Inflammatory macrophage treated with lipopolysaccharide for 1 hour (primary cell): ENCODE measurements at places on chromosomes 12 and 14.

GRCh38 chr12:71878208-71878607 lies 38.6 kb downstream of the TBC1D15 start:
- DNase-seq, result no peak

DNA sequence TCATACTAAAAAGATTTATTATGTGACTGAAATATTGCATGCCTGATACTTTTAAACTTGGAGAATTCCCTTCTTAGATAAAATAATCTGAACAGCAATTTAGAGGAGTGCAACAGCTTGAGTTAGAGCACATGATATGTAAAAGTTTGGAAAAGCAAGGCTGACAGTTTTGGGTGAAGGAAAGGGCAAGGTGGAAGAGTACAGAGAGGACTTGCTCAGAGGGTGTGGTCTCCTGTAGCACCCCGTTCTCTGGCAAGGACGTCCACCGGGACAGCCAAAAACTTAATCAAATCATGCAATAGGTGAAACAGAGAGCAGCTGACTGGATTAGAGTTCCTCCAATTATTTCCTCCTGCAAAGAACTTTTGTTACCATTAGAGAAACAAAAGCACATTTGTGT lies 65.2 kb upstream of the PDZRN4 start:
- DNase-seq, result no peak

- DNase-seq, result peak; percentile 32
These were observed 316.8 kb downstream of the PAWR start for GRCh38 chr12:79373896-79374499.

GRCh38 chr14:59852350-59852749 lies 18.2 kb downstream of the RTN1 start:
- no peak for DNase-seq

DNA sequence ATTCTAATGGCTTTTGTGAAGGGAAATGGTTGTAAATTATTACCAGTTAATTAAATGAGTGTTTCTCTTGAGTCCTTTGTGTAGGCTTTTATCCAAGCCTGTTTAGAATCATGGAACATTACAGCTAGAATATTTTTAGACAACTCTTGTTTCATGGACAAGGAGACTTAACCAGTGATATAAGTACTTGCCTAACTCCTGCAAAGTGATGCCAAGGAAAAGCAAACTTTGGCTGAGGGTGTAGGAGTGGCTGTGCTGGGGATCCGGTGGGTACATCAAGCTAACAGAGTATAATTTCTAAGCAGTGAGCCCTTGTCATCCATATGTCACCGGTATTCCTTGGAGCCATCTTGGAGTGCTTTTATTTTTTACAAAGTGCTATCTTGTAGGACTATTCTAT lies 61.5 kb downstream of the PRKCH start:
- DNase-seq, result no peak

DNA sequence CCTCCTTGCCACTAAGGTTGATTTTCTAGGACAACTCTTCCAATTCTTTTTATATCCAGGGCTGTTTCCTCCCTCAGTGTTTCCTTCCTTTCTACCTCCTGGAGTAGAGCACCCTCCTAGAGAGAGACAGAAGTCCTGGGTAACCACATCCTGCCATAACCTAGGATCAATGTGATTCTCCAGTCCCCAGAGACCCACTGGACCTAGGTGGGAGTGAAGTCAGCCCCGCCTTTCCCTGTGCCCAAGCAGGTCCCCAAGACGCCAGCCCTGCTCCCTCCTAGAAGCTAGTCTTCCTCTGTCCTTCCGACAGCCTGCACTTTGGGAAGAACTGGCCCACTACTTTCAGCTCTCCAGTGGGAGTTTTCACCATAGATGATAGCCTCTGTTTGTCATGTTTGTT lies 166.8 kb upstream of the PLEKHG7 start:
- no peak for DNase-seq

DNA sequence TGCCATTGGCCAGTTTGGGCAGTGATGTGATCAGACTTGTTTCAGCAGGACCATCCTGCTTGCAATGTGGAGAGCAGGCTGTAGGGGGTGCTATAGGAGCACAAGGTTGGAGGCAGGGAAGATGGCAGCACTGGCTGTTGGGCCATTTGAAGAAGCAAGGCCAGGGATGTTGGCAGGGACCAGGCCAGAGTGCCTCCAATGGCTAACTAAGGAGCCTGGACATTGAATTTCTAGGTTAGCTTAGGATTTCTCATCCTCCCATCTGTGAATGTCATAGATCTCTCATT lies 23.5 kb downstream of the FGF23 start:
- peak; percentile 58 for DNase-seq

GRCh38 chr12:46148327-46149078 lies 120.3 kb downstream of the SLC38A1 start:
- no peak for DNase-seq

- DNase-seq, result no peak
These were observed 1322.5 kb downstream of the FSCB start for GRCh38 chr14:43184540-43184939.

GRCh38 chr12:118964988-118965387 lies 16.4 kb upstream of the SRRM4 start:
- DNase-seq, result no peak

DNA sequence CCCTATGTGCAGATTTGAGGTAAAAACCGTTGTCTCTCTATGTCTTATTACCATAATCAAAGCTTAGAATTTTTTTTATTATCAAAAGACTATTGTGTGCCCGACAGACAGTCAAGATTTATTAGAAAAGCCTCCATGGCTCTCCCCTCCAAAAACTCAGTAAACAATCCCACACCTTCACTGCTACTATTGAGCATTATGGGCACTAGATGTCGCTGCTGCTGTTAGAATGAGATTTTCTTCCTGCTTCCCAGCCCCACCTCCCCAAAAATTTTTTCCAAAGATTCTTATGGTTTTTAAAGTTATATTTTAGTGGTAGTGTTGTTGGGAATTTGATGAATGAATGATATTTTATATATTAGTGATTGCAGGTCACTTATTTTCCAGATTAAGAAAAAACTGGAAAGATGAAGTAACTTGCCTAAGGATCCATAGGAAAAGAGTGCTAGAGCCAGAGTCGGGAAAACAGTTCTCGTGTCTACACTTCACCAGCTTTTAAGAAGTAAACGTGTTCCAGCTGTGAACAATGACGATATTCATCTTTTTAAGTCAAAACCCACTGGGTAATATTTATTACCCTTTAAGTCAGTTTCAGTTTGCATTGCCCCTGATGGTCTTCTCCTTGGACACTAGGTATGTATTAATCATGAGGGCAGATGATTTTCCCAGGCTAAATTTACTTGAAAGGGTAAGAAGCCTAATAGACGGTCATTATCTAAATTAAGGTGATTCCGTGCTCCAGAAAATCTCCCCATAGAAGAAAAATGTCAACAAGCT lies 12.2 kb upstream of the FOXG1 start:
- peak; percentile 17 for DNase-seq

DNA sequence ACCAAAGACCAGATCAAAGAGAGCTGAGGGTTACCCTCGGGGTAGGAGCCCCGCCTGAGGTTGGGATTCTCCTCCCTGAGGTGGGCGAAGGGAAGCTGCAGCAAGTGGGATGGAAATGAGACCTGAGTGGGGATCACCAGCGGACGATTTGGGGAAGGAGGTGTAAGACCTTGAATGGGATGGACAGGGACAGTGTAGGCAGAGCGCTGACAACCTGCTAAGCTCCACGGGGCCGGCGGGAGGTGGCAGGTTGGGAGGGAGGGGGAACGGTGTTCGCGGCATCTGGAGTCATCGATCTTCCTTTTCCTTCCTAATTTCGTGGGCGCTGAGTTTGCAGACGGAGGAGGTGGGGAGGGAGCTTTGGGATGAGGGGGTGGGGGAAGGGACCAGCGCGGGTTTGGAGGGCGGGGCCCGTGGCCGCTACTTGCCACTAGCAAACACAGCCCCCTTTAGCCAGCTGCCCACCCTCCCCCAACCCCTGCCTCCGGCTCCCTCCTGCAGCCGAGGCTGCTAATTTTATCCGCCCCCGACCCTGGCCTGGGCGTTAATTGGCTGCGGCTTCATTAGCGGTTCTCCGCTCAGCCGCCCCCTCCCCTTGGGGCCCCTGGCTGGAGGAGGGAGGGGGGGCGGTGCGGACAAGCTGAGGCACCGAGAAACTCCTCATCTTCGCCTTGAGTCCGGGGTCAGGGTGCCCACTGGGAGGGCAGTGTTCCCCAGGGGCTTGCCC lies 2.8 kb upstream of the SHMT2 start:
- DNase-seq, result no peak

DNA sequence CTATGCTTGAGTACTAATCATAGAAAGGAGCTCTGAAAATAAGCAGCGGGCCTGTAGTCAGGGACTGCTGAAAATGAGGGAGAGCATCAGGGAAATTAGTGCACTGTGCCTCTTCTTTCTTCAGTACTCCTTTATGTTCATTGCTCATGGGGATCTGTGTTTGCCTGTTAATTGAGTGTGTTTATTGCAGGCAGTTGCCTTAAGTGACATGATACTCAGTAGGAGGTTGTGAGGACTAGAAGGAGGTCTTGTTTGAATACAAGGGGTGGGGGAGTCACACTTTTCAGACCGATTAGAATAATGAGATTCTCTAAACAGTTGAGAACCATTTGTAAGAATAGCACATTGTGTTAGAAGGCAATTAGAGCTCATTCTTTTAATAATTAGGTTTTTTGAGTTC lies 102.6 kb upstream of the SLCO1C1 start:
- no peak for DNase-seq

DNA sequence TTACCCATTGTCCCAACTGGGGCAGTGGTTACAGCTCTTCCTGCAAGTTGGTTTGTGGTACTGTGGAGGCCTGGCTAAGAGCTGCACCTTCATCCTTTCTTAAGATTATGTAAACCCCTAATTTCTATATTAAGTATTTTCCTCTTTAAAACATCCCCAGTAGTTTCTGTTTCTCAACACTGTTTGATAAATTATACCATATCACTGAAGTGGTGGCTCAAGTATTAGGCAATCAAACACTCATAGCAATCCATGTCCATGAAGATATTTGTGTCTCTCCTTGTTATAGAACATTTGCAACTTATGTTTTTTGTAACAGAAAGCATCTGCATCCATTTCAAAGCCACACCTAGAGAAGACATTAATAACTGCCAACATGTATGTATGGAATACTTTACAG lies 31.8 kb downstream of the ATXN3 start:
- no peak for DNase-seq

- no peak for DNase-seq
These were observed 1.4 kb upstream of the GARIN2 start for GRCh38 chr14:67187826-67188225.

GRCh38 chr14:30243805-30244204 lies 315.2 kb upstream of the G2E3 start:
- no peak for DNase-seq

DNA sequence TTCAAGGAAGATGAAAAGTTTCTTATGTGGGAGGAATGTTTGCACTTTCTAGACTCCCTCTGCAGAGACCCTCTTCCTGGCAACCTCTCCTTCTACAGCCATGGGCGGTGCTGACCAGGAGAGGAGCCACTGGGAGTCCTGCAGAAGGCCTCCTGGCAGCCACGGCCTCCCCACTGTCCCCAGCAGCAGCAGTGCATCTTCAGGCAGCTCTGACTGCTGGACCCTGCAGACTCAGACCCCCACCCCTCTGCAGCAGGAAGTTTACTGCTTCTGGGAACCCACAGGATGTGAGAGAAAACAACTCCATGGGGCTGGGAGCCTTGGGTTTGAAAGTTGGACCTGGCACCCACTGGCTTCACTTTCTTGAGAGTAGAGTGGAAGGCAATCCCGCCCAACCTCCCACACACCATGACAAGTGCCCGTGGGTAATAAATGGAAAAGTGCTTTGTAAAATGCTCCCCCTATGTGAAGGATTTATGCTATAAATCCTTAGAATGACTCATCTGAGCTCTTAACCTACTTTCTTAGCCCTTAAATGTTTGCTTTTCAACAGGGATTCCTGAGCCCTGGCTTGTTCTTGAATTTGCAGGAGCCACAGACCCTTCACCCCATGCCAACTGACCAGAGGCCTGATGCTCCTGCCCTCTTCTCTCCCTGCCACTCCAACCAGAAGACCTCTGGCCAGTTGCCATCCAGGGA lies 37.5 kb upstream of the DDX11 start:
- no peak for DNase-seq

GRCh38 chr12:104722601-104723534 lies 235.2 kb downstream of the SLC41A2 start:
- no peak for DNase-seq

DNA sequence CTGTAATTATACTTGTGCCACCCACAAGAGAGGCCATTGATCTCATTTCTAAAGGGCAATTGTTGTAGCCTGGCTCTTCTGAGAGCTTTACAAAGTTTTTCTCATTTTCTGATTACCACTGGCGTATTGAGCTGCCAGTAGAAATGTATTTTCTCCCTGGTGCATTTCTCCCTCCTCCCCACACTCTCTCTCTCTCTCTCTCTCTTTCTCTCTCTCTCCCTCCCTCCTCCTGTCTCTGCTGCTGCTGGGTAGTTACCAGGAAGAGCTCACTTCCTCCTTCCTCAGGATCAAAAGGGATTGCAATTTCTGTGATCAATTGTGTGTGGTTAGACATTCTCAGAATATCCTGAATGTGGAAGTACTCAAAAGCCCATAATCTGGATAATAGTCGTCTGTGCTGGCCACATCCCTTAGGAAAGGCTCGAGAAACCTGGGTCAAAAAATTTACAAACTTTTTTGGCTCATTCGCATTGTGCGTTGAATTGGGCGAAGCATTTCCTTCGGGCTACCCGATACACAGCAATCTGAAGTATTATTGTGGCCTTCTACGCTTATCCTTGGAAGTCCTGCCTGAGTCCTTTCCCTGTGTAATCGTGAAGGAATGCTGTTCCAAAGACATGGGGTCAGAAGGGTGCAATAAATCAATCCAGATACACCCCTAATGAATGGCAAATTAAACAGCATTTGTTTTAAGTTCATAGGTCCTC lies 254.8 kb downstream of the MSRB3 start:
- DNase-seq, result no peak

- DNase-seq, result no peak
These were observed 15.0 kb upstream of the NEDD1 start for GRCh38 chr12:96892104-96892503.

DNA sequence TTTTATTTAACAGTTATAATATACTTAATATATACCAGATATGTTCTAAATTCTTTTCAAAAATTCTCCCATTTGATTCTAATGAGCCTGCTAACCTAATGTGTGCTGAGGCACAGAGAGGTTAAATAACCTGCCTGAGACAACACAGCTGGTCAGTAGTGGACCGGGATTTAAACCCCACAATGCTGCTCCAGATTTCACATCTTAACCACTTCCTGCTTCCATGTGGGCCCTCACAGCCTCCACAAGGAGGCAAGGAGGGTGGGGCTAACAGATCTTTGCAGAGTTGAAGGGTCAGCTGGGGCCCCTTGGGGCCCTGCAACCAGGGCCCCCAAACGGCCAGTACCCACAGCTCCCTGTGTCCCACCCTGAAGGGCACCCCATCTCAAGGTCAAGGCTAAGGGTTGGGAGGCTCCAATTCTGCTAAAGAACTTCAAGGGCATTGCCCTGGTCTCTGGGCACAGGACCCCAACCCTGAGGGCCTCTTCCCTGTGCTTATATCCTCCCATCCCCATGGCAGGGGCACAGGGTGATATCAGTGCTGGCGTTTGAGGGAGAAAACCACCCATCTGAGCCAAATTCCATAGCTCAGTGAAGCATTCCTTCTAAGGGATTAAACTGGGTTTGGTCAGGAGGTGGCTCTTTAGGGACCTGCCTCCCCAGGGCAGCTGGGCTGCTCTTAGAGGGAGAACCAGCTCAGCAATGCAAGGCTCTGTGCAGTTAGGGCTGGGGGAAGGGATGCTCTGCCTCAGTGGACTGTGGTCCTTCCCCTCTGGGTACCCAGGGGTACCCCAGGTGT lies 2.2 kb downstream of the KRT80 start:
- DNase-seq, result no peak
